ENCODE measurements at places on chromosomes 1 and 21.

DNA sequence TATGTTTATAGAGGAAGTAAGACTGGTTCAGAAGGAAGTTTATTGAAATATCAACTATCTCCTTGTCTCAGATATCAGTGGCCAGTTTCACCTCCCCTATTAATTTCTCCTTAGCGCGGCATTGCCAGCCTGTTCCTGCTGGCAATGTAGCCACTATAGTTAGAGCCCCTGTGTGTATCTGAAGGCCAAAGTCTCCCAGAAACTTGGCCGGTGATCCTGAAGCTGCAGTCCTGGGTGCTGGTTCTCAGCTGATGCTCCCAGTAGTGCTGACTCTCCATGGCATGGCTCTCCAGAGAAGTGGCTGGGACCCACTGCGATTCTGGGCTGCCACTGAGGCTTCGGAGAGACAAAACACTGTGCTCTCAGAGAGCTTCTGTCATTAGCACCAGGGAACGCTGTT, 59.9 kb downstream of the TNN start:
- no peak for DNase-seq

GRCh38 chr1:11499601-11500331, 20.8 kb downstream of the DISP3 start:
- DNase-seq: no peak

DNA sequence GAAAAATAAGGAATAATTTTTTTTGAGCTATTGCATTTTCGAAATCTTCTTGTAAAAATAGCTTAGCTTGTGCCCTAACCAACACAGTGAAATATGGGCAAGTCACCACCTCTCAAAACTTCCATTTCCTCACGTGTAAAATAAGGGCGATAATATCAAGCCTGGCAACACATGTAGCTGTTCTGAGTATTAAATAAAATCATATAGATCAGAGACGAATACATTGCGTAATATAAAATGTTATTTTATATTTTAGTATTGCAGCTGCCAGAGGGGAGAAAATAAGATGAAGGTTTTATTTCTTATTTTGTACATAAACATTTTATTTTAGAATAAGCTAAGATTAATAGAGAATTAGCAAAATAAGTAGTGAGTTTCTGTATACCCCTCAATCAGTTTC, 85.9 kb downstream of the C21orf91 start:
- DNase-seq: no peak

- DNase-seq: no peak
Measured at GRCh38 chr1:212622906-212623305, 14.3 kb downstream of the ATF3 start.

- no peak for DNase-seq
Measured at GRCh38 chr21:39373634-39374033, 24.7 kb upstream of the HMGN1 start.

- no peak for DNase-seq
Measured at GRCh38 chr1:219120624-219121544, 52.8 kb upstream of the LYPLAL1 start.

DNA sequence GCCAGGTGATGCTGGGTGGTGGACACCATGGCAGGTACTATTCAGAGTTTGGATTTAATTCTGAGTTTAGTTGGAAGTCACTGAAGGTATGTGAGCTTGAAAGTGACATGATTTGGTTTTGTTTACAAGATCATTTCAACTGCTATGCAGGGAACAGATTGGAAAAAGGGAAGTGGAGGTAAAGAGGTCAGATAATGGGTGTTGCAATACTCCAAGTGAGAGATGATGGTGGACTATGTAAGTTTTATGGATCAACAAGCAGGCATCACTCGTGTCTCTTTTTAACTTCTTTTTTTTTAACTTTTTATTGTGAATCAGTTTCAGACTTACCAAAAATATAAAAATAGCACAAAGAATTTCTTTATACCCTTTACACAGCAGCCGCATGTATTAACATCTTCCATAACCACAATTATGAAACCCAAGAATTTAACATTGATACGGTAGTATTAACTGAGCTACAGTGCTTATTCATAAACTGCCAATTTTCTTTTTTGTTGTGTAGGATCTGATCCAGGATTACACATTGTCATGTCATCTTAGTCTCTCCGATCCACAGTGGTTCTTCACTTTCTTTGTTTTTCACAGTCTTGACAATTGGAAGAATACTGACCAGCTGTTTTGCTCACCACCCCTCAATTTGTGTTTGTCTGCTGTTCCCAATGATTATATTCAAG, 24.9 kb upstream of the NHLH2 start:
- DNase-seq: no peak

DNA sequence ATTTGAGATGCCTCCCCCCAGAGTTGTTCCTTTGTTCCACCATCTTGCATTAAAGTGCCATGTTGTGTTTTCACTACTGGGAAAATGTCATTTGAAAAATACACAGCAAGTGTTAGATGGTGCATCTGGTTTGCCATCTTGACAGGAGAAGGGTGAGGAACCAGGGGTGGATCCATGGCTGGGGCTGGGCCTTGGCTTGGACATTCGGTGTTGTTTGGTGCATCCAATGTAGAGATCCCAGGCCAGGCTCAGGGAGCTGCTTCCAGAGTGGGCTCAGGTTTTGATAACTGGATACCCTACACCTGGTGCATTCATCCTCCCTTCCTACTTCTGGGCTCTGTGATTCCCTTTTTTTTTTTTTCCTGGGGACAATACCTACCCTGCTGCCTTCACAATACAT, 103.5 kb downstream of the UCK2 start:
- DNase-seq: no peak

GRCh38 chr21:42031816-42032215, 21.7 kb upstream of the ZBTB21 start:
- DNase-seq: no peak

GRCh38 chr1:119187416-119187815, 47.0 kb upstream of the WARS2 start:
- DNase-seq: no peak

DNA sequence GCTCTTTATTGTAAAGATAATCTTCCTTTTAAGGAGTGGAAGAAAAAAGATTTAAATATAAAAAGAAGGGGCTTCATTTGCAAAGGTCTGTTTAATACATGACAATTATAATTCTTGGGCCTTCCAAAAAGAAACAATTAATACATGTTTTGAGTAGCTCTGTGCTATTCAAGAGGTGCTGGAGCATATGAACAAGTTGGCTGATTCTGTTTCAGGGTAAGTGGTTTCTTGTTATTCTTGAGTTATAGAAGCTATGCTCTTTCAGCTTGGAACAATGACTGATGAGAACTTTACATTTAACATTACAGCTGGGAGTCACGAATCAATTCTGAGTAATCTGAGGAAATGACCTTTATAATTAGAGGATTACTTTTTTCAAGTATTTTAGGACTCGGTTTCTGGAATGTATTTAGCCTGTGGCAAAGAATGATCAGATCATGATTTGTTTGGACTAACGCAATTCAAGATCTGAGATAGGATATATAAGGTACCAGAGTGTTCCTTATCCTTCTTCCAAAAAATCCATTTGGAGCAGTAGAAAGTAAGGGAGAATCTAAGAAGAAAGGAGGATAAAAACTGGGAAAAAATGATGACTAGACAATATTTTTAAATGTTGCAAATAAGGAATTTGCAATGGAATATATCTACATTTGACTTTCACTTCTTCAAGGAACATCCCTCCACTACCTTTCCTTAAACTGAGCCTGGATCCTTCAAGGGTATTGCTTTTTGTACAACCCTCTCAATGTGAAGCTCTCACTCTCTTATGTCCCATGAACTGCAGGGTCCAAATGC, 77.1 kb upstream of the KCTD3 start:
- DNase-seq: no peak

- no peak for DNase-seq
Measured at GRCh38 chr1:67767103-67767782, 66.0 kb downstream of the GNG12 start.

- no peak for DNase-seq
Measured at GRCh38 chr1:220251272-220251671, 21.0 kb downstream of the RAB3GAP2 start.

DNA sequence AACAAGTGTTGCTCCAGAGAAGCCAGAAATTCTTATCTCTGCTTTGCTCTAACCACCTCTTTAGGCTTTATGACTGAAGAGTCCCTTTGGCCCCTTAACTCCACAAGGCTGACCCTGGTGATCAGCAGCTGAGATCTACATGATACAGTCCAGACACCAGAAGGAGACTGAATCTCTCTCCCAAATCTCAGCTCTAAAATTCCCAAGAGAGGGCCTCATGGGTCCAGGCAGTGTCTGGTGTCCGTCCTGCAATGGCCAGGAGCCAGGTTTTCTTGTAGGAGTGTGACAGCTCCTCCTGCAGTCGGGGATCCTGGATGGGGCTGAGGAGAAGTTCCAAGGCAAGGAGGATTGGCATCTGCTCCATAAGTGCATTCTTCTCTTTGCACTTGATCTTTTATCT, 35.3 kb downstream of the L1TD1 start:
- DNase-seq: no peak

GRCh38 chr1:99766378-99766800, at the start of gene FRRS1:
FRRS1 (minus strand) TSS chr1:99766635; CDS start chr1:99748768, 17,867 bp downstream.
- DNase-seq: peak; percentile 26

DNA sequence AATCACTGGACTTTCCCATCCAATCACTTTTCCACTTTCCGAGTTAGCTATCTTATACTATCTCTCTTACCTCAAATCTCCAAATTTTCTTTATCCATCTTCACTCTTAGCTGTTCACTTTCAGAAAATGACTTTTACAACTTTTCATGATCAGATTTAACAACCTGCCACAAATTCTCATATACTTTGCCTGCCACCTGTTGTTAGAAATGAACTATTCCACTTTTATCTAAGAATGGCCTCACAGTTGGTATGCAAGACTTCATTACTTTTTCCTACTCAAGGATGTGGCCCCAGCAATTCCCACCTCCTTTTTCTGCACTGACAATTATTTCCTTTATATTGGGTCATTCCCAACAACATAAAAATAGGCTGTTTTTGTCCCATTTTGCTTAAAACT, 93.6 kb upstream of the DEPDC1 start:
- DNase-seq: no peak

DNA sequence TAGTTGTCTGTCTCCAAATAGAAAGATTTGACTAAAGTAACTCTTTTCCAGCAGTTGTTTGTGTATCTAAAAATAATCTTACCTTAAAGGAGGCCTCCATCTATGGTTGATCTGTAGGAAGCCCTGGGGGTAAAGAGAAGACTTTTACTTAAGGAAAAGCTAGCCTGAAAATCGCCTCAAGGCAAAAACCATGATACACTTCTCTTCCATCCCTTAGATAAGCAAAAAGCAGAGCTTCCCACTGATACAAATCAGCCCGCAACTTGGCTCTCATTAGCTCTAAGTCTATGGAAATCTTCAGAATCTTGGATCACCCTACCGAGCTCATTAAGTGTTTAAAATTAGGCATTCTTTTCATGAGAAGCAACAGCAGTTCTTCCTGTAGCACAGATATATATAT, 576.9 kb upstream of the PTBP2 start:
- DNase-seq: no peak

GRCh38 chr1:161914595-161914994, 109.1 kb downstream of the OLFML2B start:
- no peak for DNase-seq

- DNase-seq: no peak
Measured at GRCh38 chr1:239458144-239458500, 71.8 kb downstream of the CHRM3 start.

DNA sequence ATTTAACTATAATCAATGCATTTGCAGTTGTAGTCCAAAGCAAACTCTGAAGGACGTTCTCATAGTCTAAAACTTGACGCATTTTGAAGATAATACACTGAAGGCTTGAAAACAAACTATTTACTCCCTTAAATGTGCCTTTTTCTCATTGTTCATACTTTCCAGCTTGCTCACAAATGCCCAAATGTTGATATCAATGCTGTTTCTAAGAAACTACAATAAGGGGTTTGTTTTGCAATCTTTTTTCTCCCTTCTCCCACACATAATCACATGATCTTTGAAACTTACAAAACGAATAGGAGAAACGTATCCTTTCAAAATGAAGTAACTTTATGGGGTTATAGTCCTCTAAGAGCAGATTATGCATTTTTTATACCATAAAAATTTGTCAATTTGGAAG, 508.7 kb downstream of the DPYD start:
- DNase-seq: no peak

GRCh38 chr1:63906047-63906704, 132.4 kb downstream of the ROR1 start:
- no peak for DNase-seq
